ENCODE measurements at places on chromosomes 5 and 9.

- no peak for DNase-seq
Measured at GRCh38 chr5:171850324-171850947, 64.8 kb downstream of the SMIM23 start.

DNA sequence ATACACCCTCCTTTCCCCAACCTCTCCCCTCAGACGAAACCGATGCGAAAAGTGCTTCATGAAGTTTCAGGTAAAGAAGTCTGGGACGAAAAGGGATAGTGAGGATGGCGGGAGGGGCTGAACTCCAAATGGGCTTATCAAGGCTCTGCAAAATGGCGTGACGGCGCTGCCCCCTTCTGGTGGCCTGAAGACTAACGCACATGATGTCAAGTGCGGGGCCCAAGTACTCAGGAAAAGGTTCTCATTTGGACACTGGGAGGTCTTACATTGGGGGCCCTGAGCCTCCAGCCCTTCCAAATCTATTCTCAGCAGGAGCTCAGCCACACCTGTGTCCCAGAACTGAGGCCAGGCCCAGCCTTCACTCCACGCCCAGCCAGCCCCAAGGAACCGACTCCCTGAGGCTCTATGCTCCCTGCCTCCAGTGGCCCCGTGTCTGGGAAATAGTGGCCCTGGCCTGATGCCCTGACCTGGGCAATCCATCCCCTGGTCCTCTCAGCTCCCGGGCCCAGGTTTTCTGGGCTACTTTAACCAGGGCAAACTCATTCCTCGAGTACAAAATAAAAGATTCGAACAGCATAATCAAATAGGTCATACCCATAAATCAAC, 119.9 kb downstream of the KCNIP1 start:
- DNase-seq: no peak

DNA sequence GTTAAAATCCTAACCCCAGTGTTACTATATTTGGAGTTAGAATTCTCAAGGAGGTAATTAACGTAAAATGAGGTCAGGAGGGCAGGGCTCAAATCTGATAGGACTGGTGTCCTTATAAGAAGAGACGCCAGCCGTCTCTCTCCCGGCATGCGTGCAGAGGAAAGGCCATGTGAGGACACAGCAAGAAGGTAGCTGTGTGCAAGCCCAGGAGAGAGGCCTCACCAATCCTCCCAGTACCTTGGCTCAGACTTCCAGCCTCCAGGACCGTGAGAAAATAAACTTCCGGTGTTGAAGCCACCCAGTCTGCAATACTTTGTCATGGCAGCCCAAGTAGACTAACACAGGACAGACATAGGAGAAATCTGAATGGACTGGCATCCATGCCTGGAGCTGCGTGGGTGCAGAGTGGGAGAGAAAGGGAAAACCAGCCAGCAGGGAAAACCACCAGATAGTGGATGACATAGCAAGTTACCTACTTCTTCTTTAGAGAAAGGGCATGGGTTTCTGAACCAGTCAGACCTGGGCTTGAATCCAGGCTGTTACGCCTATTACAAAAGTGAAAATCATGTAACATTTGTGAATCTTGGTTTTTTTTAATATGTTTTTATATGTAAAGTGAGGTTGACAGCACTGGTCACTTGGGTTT, 89.2 kb downstream of the FSTL4 start:
- DNase-seq: no peak

DNA sequence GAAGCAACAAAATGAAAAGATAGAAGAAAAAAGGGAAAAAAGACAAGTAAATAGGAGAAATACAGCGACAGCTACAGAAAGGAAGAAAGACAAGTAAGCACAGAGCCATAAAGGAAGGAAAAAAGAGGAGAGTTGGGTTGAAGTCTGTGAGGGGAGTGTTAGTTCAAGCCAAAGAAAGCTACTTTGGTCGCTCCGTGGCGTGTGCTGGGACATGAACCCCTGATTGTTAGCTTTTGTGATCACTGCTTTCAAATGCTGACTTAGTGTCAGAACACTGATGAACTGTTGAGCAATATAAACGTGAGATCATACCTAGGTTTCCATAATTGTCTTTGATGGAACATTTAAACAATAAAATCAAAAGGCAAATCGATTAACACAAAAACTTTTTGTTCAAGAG, 370.1 kb downstream of the TMEM161B start:
- DNase-seq: no peak

GRCh38 chr9:8917956-8918739, 1118.6 kb upstream of the DMAC1 start:
- no peak for DNase-seq

DNA sequence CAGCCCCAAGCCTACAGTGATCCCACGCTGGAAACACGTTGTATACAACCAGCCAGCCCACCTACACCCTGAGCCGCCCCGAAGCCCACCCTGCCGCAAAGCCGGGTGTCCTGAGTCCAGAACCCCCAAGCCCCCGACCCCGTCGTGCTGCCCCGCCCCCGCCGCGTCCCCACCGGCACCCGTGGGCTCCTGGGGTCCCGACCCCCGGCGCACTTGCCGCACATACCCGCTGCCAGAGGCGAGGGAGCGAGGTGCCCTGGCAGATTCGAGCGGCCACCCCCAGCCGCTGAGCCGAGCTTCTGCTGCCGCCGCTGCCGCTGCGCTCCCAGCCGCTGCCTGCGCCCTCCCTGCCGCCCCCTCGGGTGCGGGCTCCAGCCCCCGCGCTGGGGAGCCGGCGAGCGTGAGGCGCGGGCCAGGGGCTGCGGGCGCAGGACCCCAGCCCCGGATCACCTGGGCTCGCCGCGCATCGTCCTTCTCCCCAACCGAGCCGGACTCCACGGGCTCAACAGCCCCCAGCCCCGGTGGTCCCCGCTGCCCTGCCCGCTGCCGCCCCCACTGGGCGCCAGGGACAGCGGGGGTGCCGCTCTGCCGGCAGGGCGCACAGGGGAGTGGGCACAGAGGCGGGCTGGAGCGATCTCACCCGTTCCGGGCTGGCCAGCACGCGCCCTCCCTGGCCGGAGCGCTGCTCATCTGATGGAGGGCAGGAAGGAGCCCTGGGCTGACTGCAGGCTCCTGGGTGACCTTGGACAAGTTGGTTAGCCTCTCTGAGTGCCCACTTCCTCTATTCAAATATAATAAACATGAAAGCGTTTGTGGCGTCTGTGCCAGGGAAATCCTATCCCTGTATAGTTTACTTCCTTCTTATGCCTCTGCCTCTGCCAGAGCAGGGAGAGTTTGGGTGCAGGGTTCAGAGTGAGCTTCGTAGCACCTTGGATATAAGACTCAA, at the start of gene HTR4:
TSS of gene HTR4 (minus strand) at position 692 of the 946 bp plus-strand sequence. CDS start 17,513 bp downstream, outside the sequence.
- no peak for DNase-seq

DNA sequence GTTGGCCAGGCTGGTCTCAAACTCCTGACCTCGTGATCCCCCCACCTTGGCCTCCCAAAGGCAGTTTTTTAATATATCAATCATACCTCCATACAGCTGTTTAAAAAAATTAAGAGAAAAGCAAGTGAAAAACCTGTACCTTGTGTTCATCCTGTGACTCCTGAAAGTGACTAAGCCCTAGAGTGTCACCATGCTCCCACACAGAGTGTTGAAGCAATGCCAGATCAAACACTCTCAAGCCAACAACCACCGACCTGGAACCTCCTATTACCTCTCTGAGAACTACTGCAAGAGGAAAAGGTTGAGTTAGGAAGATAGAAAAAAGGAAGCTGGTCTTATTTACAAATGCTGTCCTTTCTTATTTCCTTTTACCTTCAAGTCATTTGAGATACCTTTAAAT, 123.5 kb downstream of the RASEF start:
- DNase-seq: no peak

DNA sequence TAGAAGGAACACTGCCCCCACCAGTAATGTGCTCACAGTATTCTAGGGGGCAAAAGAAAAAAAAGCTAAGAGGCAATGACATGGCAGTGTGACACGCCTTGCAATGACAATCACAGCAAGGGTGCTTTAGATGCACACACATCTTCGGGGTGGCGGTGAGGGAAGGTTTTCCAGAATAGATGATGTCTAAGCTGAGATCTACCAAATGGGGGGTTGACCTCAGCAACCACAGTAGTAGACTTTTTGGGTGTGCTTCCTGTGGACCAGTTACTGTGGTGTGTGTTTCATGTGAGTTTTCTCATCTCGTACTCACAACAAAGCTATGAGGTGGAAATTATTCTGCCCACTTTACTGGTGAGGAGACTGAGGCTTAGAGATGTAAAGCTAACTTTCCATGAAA, 10.2 kb upstream of the IL12B start:
- DNase-seq: no peak

- no peak for DNase-seq
Measured at GRCh38 chr9:36623280-36623679, 50.6 kb downstream of the MELK start.

GRCh38 chr5:112738191-112738560, 491 bp downstream of the APC start:
- DNase-seq: no peak

All from activated CD4-positive, CD25-positive, alpha-beta regulatory T cell treated with anti-CD3 and anti-CD28 coated beads, Interleukin-2, amount 50 U/mL, for 16 hours (primary cell).